Prostate gland (tissue), 2 donors: ENCODE measurements at places on chromosomes 2 and 18. TPM values are rescaled to one million over a fixed set of nuclear protein-coding genes. Genes with fewer than 3 reads are reported as not detected.
A peak's percentile ranks its signal among the peaks of the same experiment; 100 is the strongest.

The UGT1A9 gene
- not detected for total RNA-seq

The TEX44 gene
- not detected for total RNA-seq

GRCh38 chr2:38750011-38750890 lies 910 bp downstream of the SRSF7 start:
- DNase-seq: peak; percentile 62

GRCh38 chr2:178782236-178782635 lies 25.0 kb downstream of the TTN start:
- no peak for DNase-seq

DNA sequence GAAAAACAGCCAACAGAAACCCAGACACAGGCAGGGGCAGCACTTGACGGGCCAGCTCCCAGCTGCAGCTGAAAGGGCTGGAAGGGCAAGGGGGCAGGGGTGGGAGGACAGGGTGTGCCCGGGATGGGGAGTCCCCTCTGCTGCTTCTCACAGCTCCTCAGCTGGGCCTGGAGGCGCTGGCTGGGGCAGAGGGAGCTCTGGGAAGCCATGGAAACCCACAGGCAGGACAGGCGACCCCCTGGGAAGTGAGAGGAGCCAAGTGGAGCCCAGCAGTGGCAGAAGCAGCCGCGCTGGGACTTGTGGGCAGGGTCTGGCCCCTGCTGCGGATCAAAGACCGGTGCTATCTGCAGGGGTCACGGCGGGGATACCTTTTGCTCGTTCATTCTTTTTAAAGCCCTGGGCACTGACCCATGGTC lies 20.7 kb downstream of the OTOF start:
- DNase-seq: no peak

- no peak for DNase-seq
Observed at GRCh38 chr2:68562934-68563333, 80.4 kb upstream of the PROKR1 start.
